ENCODE measurements at places on chromosomes 7 and 10.

DNA sequence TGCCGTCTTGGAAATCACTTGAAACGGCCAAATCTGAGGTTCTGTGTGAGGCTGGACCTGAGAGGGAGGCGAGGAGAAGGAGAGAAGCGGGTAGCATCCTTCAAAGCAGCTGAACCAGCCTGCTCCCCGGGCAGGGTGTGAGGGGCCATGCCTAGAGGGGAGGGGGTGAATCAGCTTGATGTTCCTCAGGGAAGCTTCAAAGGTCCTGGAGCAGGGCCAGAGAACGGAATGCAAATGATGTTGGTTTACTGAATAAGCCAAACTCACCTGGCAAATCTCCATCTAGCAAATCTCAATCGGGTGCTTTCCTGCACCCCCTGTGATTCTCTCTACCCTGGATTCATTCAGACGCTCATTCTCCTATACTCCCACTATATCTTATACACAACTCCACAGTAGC lies 226.9 kb downstream of the WDR11 start:
- DNase-seq = no peak

- DNase-seq = no peak
These were observed 260.8 kb upstream of the MBL2 start for GRCh38 chr10:53033396-53033795.

DNA sequence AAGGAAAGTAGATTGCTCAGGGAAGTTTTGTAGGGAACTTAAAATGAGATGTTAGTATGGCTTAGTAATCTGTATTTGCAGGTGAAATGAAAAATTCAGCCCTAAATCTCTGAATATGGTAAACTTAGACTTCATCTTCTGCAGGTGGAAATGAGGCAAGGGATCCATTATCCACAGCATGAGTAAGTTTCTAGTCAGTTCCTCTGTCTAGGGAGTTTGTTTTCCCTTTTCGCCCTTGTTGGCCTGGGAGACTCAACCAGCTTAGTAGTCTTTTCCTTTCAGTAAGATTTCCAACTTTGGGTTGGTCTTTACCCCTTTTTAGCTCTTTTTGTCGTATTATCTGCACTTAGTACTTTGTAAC lies 65.6 kb downstream of the ZEB1 start:
- DNase-seq = no peak

GRCh38 chr7:157528785-157529341 lies 192.1 kb downstream of the DNAJB6 start:
- peak; percentile 57 for DNase-seq

- no peak for DNase-seq
These were observed 55.7 kb upstream of the GNAI1 start for GRCh38 chr7:80078886-80079285.

DNA sequence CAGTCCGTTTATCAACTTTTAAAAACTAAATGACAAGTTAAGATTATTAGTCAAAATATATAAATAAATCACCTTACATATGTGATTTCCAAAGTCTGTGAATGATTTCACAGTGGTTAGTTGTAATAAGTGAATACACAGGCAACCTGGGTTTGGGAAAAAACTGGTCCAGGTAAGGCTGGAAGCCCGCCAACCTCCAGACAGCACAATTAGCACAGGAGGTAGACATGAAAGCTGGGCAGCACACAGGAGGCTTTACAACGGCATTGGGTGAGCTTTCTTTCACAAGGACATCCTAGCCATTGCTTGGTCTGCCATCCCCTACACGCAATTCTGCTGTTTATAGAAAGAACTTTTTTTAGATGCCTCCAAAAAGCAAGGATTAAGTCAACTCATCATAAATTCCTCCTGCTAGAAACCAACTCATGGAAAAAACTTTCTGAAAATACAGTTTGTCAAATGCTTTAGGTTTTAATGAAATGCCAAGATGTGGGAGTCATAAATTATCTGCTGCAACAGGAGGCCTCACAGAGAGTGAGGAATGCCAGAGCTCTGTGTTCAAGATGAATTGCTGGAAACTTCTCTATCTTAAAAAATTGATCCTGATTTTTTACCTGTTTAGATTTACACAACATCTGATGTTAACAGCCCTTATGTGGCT lies 346.8 kb upstream of the NFE2L3 start:
- DNase-seq = no peak

DNA sequence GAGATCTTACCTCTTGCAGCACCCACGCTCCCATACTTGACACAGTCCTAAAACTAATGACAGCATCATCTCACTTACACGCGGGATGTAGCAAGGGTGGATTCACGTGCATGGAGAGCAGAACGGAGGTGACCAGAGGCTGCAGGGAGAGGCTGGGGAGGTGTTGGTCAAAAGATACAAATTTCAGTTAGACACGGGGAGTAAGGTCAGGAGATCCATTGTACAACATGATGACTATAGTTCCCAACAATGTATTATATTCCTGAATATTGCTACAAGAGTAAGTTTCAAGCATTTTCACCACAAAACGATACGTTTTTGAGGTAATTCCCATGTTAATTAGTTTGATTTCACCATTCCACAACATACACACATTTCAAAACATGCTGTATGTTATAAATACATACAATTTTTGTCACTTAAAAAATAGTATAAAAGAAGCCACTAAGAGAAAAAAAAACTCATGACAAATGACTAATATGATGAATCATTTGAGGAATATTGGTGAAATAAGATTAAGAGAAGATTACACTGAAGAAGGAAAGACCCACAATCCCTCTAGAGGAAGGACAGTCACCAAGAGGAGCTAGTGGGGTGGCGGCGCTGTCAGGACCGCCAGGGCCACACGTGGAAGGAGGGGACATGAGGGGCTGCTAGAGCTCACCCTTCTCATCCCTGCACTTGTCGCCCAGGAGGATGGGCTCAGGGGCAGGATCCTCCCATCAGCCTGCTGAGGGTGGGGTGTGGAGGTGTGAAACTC lies 49.4 kb upstream of the EGFR start:
- DNase-seq = no peak

DNA sequence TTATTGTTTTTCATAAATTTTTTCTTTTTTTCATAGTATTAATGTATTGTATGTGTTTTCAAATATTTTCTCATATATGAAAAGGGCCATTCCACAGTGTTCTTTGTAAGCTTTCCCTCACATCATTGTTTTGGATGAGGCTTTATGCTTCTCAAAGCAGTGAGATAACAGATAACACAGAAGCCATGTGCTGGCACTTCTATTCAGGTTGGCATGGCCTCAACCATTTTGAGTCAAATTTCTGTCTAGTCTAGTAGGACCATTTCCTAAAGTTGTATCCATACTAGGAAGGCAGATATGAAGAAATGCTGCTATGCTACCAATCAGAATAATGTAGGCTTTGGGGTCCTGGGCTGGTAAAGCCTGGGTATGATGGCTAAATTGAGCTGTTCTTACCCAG lies 135.9 kb upstream of the LAMB4 start:
- no peak for DNase-seq

DNA sequence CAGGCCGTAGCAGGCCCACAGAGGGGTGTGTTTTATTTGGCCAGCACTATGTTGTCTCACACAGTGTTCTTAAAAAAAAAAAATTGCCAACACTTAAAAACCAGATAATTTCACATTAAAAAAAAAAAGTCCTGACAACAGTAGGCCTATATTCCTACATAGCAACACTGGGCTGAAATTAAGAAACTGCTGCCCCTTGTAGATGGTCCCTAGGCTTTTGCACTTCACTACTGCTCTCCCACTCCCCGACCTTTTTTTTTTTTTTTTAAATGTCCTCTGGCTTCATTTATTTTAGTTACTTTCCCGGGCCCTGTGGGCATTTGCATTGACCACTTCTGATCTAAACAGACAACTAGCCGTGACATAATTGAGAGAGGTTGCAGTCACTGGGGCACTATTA lies 36.0 kb downstream of the SPAG6 start:
- DNase-seq = no peak

DNA sequence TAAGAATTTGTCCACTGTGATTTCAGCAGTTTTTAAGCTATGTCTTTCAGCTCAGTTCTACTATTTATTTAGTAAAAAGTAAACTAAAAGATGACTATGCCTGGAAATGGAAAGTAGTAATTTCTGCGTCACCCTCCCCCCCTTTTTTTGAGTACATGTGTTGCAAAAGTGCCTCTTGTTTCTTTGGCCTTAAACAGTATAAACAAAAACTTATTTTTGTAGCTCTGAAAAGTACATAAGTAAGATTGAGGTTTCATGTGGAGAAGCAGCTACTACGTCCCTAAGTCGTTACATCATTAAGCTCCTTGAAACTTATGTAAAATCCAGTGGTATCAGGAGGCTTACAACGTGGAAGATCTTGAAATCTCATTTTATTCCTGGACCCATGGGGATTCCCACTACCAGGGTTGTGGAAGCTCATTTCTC lies 46.3 kb upstream of the HBP1 start:
- DNase-seq = no peak

GRCh38 chr7:22969010-22969431 lies 44.9 kb downstream of the HYCC1 start:
- DNase-seq = peak; percentile 69

DNA sequence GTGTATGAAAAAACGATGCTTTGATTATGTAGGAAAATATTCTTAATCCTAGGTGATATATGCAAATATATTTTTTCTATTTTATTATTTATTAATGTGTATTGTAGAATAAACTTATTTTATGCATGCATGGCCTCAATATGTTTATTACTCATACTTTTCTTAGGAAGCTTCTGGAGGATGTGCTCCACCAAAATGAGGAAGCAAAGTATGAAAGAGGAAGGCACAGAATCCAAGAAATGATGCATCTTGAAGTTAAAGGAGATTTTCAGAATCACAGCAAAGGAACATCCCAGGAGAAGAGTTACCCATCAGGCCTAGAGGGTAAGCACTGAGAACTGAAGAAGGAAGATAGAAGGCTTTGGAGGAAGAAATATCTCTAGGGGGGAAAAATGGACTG lies 35.0 kb upstream of the MRPS16 start:
- no peak for DNase-seq

GRCh38 chr7:6153646-6154541 lies 118.5 kb downstream of the CYTH3 start:
- no peak for DNase-seq

- DNase-seq = no peak
These were observed 93.1 kb upstream of the HABP2 start for GRCh38 chr10:113459626-113460280.

DNA sequence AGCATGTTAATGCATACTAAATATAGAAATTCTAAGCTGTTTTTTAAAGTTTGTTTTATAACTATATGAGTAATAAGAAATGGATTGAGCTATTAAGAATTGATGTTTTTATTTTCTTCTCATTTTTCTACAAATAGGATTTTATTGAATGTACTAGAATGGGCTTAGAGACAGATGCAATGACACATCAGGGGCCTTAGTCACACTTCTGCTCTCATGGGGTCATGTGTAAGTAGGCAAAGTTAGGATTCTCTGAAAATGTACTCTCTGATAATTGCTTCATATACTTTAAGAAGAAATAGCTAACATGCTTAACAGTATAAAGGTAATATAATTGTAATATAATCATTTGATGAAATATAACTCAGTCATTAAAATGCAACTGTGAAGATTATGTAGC lies 154.6 kb downstream of the ZNF438 start:
- DNase-seq = no peak

DNA sequence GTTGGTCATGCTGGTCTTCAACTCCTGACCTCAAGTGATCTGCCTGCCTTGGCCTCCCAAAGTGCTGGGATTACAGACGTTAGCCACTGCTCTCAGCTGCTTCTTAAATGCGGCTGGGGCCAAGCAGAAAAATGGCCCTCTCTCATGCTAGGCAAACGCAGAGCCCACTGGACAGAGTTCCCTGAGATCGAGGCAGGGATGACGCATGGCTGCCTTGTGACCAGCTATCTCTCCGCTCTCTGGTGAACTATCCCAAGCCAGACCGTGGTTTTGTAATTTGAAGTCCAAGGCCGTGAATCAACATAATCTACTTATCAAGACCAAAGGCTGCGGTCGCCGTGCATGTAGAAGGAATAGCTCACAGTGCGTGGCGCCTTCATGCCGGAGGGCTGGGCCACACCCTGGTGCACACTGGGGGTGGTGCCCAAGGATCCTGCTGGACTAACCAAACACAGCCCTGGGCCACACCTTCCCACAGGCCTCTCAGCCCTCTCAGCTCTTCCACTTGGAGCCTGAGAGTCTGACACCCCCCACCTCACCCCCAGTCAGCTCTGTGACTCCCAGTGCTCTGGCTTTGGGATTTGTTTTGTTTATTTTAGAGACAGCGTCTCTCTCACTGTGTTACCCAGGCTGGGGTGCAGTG lies 88.1 kb upstream of the CUX1 start:
- peak; percentile 83 for DNase-seq

- DNase-seq = no peak
These were observed 32.9 kb downstream of the AP3M1 start for GRCh38 chr10:74117738-74118137.

GRCh38 chr10:21065621-21066248 lies 168.6 kb upstream of the NEBL start:
- DNase-seq = no peak

DNA sequence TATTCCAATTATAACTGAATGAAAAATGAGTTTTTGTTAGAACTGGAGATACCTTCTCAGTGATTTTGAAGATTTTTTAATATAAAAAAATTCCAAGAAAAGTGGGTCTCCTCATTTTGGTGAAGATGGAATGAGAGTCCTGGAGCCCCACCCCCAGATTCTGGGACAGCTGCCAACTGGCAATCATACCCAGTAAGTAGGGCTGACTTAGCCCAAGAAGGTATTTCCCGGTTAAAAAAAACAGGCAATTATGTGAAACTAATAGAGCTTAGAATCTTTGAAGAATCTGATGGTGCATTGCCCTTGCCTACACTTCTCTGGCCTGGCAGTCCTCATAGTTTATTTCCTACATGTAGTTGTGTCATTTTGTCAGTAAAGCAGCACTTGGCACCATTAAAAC lies 52.8 kb upstream of the VWDE start:
- no peak for DNase-seq

- DNase-seq = no peak
These were observed 1193.0 kb upstream of the CELF2 start for GRCh38 chr10:9824631-9825071.

GRCh38 chr7:52100-52499 lies 140.3 kb upstream of the FAM20C start:
- peak; percentile 41 for DNase-seq

- DNase-seq = peak; percentile 98
These were observed at the start of gene BNIP3 for GRCh38 chr10:131981429-131982184. Gene BNIP3 (minus strand): TSS chr10:131981923. CDS start chr10:131981806, 117 bp downstream.

DNA sequence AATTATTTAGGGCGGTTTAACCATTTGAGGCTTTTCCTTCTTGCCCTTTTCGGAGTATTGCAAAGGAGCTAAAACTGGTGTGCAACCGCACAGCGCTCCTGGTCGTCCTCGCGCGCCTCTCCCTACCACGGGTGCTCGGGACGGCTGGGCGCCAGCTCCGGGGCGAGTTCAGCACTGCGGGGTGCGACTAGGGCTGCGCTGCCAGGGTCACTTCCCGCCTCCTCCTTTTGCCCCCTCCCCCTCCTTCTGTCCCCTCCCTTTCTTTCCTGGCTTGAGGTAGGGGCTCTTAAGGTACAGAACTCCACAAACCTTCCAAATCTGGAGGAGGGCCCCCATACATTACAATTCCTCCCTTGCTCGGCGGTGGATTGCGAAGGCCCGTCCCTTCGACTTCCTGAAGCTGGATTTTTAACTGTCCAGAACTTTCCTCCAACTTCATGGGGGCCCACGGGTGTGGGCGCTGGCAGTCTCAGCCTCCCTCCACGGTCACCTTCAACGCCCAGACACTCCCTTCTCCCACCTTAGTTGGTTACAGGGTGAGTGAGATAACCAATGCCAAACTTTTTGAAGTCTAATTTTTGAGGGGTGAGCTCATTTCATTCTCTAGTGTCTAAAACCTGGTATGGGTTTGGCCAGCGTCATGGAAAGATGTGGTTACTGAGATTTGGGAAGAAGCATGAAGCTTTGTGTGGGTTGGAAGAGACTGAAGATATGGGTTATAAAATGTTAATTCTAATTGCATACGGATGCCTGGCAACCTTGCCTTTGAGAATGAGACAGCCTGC lies 3.1 kb downstream of the FZD1 start:
- DNase-seq = no peak

All from upper lobe of right lung (tissue), 1 donor.